ENCODE measurements at places on chromosomes 4 and X.

- DNase-seq = no peak
- no peaks in the 10 kb centered on the region for H3K36me3 ChIP-seq
- no peaks in the 10 kb centered on the region for H3K4me1 ChIP-seq
- no peaks in the 10 kb centered on the region for H3K27me3 ChIP-seq
- no peak overlapping the region for H3K4me3 ChIP-seq
Measured at GRCh38 chr4:120085705-120086104, 19.1 kb upstream of the MAD2L1 start.

DNA sequence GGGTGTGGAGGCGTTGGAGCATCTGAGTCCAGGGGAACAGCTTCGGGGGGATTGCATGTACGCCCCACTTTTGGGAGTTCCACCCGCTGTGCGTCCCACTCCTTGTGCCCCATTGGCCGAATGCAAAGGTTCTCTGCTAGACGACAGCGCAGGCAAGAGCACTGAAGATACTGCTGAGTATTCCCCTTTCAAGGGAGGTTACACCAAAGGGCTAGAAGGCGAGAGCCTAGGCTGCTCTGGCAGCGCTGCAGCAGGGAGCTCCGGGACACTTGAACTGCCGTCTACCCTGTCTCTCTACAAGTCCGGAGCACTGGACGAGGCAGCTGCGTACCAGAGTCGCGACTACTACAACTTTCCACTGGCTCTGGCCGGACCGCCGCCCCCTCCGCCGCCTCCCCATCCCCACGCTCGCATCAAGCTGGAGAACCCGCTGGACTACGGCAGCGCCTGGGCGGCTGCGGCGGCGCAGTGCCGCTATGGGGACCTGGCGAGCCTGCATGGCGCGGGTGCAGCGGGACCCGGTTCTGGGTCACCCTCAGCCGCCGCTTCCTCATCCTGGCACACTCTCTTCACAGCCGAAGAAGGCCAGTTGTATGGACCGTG lies 2.2 kb downstream of the AR start:
- no peaks in the 10 kb centered on the region for H3K4me1 ChIP-seq
- peak overlapping the region; percentile 42 for H3K4me3 ChIP-seq
- peak; percentile 65 for DNase-seq
- peak overlapping the region; percentile 79 for H3K27ac ChIP-seq
- no peaks in the 10 kb centered on the region for H3K27me3 ChIP-seq

- H3K27me3 ChIP-seq = no peaks in the 10 kb centered on the region
- H3K36me3 ChIP-seq = no peaks in the 10 kb centered on the region
- H3K4me3 ChIP-seq = no peak overlapping the region
- no peaks in the 10 kb centered on the region for H3K4me1 ChIP-seq
- no peak for DNase-seq
Measured at GRCh38 chrX:109940411-109940810, 62.5 kb upstream of the TMEM164 start.

DNA sequence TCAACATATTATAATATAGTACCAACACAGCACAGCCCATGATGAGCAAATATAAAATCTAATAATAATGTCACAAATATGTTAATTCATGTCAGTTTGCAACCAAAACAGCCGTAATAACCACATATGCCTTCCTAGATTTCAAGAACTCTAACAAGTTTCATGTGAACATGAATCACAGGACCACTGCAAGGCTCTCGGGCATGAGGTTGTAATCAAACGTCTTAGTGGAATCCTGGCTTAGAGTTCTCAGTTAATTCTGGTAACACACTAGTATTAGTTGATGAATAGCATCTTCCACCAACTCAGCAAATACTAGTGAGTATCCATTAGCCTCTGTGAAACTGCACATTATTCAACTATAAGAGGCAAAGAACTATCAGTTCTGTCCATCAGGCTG lies 379.3 kb upstream of the TENM3 start:
- H3K4me3 ChIP-seq = no peak overlapping the region
- DNase-seq = no peak
- H3K4me1 ChIP-seq = no peaks in the 10 kb centered on the region
- H3K27me3 ChIP-seq = no peaks in the 10 kb centered on the region

DNA sequence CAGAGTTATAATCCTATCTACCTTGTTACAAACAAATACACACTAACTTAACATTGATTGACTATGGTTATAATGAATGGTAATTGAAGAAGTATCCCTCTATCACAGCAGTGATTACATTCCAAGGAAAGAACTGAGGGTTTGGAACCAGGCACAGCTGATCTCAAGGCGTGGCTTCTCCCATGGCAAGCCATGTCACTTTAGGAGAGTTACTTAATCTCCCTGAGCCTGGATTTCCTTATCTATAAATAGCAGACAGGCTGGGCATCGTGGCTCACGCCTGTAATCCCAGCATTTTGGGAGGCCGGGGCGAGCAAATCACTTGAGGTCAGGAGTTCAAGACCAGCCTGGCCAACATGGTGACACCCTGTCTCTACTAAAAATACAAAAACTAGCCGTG lies 25.6 kb downstream of the SORBS2 start:
- no peak for DNase-seq
- no peaks in the 10 kb centered on the region for H3K4me1 ChIP-seq
- no peaks in the 10 kb centered on the region for H3K36me3 ChIP-seq
- no peak overlapping the region for H3K27ac ChIP-seq
- no peaks in the 10 kb centered on the region for H3K27me3 ChIP-seq

DNA sequence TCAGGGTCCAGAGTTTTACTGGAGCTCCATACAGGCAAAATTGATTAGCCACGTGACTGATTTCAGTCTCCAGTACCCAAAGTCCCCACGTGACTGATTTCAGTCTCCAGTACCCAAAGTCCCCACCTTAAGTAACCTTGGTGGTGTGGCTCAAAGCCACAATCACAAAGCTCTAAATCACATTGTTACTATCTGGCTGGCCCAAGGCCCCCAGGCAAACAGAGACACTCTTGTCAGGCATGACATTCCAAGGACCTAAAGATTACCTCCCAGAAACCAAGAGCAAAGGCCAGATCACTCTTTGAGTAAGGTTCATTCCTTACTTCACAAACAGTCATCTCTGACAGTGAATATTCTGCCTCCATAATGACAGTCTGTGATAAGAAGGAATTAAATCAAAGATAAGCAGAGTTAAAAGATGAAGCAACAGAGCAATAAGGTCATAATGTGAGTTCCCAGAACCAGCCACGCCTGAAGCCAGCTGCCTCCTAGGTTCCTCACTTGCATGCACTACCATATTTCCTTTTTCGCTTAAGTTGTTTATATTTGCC lies 78.5 kb downstream of the ANXA3 start:
- no peak overlapping the region for H3K27ac ChIP-seq
- no peaks in the 10 kb centered on the region for H3K4me1 ChIP-seq
- no peak for DNase-seq
- no peaks in the 10 kb centered on the region for H3K36me3 ChIP-seq

- peaks cover 2% of the 10 kb centered on the region for H3K36me3 ChIP-seq
- H3K4me3 ChIP-seq = no peak overlapping the region
- DNase-seq = no peak
- H3K27me3 ChIP-seq = no peaks in the 10 kb centered on the region
- H3K27ac ChIP-seq = no peak overlapping the region
Measured at GRCh38 chr4:155367608-155368007, 9.2 kb downstream of the MAP9 start.

GRCh38 chr4:186719925-186720694 lies 3.5 kb downstream of the FAT1 start:
- no peak overlapping the region for H3K27ac ChIP-seq
- H3K36me3 ChIP-seq = no peaks in the 10 kb centered on the region
- DNase-seq = no peak
- H3K4me3 ChIP-seq = no peak overlapping the region
- no peaks in the 10 kb centered on the region for H3K4me1 ChIP-seq

DNA sequence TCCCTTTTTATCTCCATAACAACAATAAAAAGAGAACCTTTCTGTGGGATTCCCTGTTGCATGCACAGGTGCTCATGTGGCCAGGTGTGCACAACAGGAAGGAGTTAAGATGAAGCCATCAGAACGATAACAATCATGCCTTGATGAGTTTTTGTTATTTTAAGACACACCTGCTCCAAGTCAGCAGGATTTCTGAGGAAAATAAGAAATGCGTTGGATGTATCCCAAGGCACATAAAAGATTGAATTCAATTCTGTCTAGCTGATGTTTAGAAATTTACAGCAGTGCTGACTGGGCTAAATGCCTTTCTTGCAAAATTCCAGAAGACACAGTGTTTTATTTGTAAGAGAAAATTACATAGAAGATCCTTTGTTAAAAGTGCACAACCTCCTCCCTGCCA lies 1678.2 kb downstream of the ARAP2 start:
- H3K27me3 ChIP-seq = no peaks in the 10 kb centered on the region
- no peaks in the 10 kb centered on the region for H3K36me3 ChIP-seq
- H3K4me1 ChIP-seq = no peaks in the 10 kb centered on the region
- H3K4me3 ChIP-seq = no peak overlapping the region
- no peak overlapping the region for H3K27ac ChIP-seq
- DNase-seq = no peak

DNA sequence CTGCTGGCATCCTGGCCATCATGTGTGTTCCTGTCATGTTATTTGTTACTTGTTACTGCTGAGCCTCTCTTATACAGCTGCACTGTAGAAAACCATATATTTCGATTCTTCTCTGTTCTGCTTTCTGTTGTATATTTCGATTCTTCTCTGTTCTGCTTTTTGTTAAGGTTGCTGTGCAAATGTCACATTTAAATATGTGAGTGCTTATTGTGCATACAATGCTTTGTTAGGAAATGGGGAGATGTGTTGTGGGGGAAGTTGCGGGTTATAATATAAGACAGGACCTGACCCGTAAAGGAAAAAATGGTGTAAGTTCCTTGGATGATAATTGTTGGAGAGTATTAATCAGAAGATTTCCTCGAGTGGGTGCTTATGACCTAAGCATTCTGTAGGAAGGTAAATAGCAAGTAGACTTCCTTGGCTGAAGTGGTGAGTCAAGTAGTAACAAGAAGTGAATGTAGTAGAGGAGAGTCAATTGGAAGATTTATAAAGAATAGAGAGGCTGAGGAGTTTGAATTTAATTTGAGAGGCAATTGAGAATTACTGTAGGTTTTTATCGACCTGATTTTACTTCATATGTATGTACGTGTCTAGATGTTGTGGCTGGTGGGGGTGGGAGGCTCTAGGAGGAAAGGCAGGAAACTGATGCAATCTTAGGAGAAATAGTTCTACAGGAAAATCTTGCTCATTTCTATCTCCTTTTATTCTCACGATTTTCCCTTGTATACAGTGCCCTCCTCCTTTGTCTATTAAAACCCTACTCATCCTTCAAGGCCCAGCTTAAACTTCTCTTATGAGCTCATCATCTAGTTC lies 8.5 kb downstream of the OGT start:
- no peak for DNase-seq
- peaks cover 9% of the 10 kb centered on the region for H3K36me3 ChIP-seq
- H3K27me3 ChIP-seq = no peaks in the 10 kb centered on the region
- no peak overlapping the region for H3K4me3 ChIP-seq
- peaks cover 18% of the 10 kb centered on the region for H3K4me1 ChIP-seq

GRCh38 chr4:10173754-10174749 lies 57.5 kb upstream of the WDR1 start:
- H3K4me3 ChIP-seq = no peak overlapping the region
- H3K4me1 ChIP-seq = peaks cover 5% of the 10 kb centered on the region
- no peaks in the 10 kb centered on the region for H3K27me3 ChIP-seq
- peak; percentile 68 for DNase-seq

- DNase-seq = no peak
- H3K4me1 ChIP-seq = no peaks in the 10 kb centered on the region
- no peak overlapping the region for H3K27ac ChIP-seq
- H3K36me3 ChIP-seq = no peaks in the 10 kb centered on the region
- H3K4me3 ChIP-seq = no peak overlapping the region
Measured at GRCh38 chrX:109952985-109953905, 49.7 kb upstream of the TMEM164 start.

GRCh38 chr4:138099385-138099784 lies 142.8 kb downstream of the SLC7A11 start:
- H3K27me3 ChIP-seq = no peaks in the 10 kb centered on the region
- H3K27ac ChIP-seq = no peak overlapping the region
- no peaks in the 10 kb centered on the region for H3K36me3 ChIP-seq
- H3K4me3 ChIP-seq = no peak overlapping the region
- DNase-seq = no peak

- no peaks in the 10 kb centered on the region for H3K4me1 ChIP-seq
- no peak overlapping the region for H3K4me3 ChIP-seq
- no peak for DNase-seq
- no peaks in the 10 kb centered on the region for H3K27me3 ChIP-seq
- H3K36me3 ChIP-seq = no peaks in the 10 kb centered on the region
Measured at GRCh38 chrX:10242026-10242425, 85.3 kb downstream of the CLCN4 start.

- no peak overlapping the region for H3K27ac ChIP-seq
- no peak overlapping the region for H3K4me3 ChIP-seq
- H3K27me3 ChIP-seq = no peaks in the 10 kb centered on the region
- DNase-seq = no peak
Measured at GRCh38 chr4:183287309-183287659, 32.8 kb downstream of the CLDN22 start.

- peaks cover 24% of the 10 kb centered on the region for H3K4me1 ChIP-seq
- H3K36me3 ChIP-seq = no peaks in the 10 kb centered on the region
- no peak for DNase-seq
- H3K4me3 ChIP-seq = no peak overlapping the region
Measured at GRCh38 chr4:3482707-3483106, 19.6 kb downstream of the DOK7 start.

DNA sequence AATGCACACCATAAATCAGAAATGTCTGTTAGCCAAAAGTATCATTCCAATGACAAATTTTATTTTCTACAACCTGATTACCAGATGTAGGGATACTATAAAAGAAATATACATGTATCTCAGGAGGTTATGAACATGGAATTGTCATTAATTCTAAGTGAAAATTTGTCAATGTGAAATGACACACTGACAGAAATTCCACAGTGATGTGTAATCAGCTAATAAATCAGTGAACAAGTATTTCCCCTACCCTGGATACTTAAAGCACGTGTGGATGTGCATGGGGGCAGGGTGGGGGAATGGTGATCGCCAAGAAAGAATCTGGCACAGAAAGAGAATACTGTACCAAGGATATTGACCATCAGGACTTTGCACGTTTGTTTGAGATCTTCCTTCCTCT lies 123.6 kb downstream of the SH3RF1 start:
- H3K27me3 ChIP-seq = no peaks in the 10 kb centered on the region
- no peak overlapping the region for H3K27ac ChIP-seq
- H3K4me1 ChIP-seq = no peaks in the 10 kb centered on the region
- no peaks in the 10 kb centered on the region for H3K36me3 ChIP-seq

- H3K36me3 ChIP-seq = no peaks in the 10 kb centered on the region
- DNase-seq = no peak
- no peaks in the 10 kb centered on the region for H3K4me1 ChIP-seq
- no peak overlapping the region for H3K27ac ChIP-seq
Measured at GRCh38 chr4:142420311-142421095, 425.6 kb downstream of the INPP4B start.

GRCh38 chrX:49166914-49167739 lies 4.6 kb downstream of the MAGIX start:
- peak; percentile 93 for DNase-seq
- no peaks in the 10 kb centered on the region for H3K27me3 ChIP-seq
- peak overlapping the region; percentile 88 for H3K27ac ChIP-seq
